Fibroblast of skin of left quadriceps (primary cell): ENCODE measurements at places on chromosomes 3 and 15.

- DNase-seq, result no peak
Observed at GRCh38 chr3:58355179-58355578, 22.5 kb downstream of the PXK start.

DNA sequence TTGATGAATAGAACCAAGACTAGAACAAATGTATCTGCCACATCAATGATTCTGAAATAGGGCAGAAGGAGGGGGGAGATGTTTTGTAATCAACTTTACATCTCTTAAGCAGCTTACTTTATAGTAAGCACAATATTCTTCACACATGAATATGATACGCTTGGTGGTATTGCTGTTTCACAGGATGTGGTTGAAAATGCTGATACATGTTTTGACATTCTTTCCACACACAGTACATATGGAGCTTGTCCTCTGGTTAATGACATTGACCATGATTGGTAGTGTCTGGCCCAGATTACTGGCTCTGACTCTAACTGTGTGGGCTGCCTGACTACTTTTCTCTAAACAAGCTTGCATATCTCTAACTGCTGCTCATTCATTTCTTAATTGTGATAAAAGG is 168.9 kb downstream of the KLHL25 start:
- DNase-seq, result peak; percentile 84

DNA sequence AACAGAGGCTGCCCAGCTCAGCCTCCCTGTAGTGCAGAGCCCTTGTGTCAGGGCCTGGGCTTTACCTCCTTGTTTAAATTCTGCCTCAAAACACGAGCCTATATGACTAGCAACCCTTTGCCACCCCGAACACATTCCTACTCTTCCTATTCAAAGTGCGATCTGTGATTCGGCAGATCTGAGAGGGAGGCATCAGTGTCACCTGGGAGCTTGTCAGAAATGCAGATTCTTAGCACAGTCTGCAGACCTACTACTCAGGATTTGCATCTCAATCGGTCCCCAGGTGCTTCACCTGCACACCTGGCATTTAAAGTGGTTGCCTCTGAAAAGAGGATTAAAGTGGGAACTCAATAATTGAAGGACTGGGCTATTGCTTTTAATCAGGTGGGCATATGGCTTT is 273.2 kb upstream of the TOPAZ1 start:
- DNase-seq, result no peak

- DNase-seq, result no peak
Observed at GRCh38 chr3:154316974-154317767, 7.1 kb downstream of the DHX36 start.

GRCh38 chr3:128617270-128617556 is 33.4 kb downstream of the RPN1 start:
- DNase-seq, result no peak

DNA sequence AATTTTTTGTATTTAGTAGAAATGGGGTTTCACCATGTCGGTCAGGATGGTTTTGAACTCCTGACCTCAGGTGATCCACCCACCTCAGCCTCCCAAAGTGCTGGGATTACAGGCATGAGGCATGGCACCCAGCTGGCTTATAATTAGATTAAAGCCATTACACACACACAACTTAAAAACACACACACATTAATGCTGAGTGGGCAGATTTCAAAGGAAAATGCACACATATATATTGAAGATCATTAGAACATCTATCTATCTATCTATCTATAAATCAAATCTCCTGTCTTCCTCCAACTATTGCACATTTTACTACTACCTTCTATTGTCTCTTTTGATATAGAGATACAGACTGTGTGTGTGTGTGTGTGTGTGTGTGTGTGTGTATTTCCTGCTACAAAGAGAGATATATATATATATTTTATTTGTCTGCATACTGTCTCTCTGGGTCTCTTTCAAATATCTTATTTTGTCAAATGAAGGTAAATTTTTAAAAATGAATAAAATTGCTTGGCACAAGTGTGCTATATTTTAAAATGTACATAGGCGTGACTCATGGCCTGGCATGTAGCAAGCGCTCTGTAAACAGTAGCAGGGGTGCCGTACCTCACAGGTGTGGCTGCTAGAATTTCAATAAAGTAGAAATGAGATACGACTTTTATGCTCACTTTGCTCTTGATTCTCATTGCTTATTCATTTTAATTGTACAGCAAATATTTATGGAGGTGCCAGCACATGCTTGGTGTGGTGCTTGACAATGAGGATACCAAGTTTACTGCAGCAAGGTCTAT is 655.8 kb downstream of the AGBL1 start:
- no peak for DNase-seq
